ENCODE measurements at places on chromosomes 13 and 19.
A peak's percentile ranks its signal among the peaks of the same experiment; 100 is the strongest.

- DNase-seq: no peak
These were observed 2.0 kb downstream of the ZNF823 start for GRCh38 chr19:11736696-11737095.

GRCh38 chr13:27481766-27482165 is 31.4 kb upstream of the MTIF3 start:
- DNase-seq: peak; percentile 14

GRCh38 chr19:4350726-4351125 is 7.4 kb downstream of the MPND start:
- no peak for DNase-seq

GRCh38 chr13:98035373-98035772 is 81.9 kb downstream of the IPO5 start:
- DNase-seq: no peak

DNA sequence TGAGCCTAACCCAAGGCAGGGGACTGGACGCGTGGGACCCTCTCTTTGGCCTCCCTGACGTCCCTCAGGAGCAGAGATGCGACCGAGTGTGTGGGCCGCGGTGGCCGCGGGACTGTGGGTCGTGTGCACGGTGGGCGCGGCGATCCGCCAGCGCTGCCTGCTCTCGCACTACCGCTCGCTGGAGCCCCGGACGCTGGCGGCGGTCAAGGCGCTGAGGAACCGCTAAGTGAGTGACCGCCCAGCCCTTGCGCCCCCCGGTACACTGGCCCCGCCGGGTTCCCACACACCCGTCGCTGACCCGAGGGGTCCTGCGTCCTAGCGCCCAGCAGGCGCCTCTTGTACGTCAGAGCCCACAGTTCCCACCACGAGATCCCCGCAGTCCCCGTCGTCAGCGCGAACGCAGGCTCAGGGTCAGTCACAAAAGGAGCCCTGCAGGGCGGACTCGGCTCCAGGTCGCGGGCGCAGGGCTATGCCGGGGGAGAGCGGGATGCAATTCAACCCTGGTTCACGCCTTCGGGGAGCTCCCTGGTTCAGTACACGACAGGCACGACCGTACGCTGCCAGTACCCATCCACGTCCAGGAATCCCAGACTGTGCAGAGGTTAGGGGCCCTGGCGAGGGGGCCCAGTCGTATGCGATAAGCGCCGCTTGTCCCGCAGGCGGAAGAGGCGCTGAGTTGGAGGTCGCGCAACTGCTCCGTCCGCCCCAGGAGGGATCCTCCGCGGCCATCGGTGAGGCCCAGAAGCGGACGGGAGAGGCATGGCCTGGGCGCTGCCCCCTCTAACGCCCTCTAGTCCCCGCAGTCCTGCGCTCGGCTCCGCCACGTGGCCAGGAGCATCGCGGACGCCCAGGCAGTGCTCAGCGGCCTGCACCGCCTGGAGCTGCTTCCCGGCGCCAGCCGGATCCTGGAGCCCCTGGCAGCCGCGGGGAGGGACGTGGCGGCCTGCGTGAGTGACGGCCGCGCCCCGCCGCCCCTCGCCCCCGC is 3.6 kb upstream of the IFNL2 start:
- DNase-seq: no peak

- DNase-seq: no peak
These were observed 25.4 kb upstream of the ZMYM5 start for GRCh38 chr13:19888799-19889198.

DNA sequence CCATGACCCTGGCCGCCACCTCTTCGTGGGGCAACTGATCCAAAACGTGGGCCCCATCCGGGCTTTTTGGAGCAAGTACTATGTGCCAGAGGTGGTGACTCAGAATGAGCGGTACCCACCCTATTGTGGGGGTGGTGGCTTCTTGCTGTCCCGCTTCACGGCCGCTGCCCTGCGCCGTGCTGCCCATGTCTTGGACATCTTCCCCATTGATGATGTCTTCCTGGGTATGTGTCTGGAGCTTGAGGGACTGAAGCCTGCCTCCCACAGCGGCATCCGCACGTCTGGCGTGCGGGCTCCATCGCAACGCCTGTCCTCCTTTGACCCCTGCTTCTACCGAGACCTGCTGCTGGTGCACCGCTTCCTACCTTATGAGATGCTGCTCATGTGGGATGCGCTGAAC is 9.6 kb downstream of the INSL3 start:
- no peak for DNase-seq

GRCh38 chr13:88000239-88000638 is 329.1 kb downstream of the SLITRK5 start:
- no peak for DNase-seq

GRCh38 chr13:70173598-70173959 is 65.3 kb upstream of the KLHL1 start:
- no peak for DNase-seq

DNA sequence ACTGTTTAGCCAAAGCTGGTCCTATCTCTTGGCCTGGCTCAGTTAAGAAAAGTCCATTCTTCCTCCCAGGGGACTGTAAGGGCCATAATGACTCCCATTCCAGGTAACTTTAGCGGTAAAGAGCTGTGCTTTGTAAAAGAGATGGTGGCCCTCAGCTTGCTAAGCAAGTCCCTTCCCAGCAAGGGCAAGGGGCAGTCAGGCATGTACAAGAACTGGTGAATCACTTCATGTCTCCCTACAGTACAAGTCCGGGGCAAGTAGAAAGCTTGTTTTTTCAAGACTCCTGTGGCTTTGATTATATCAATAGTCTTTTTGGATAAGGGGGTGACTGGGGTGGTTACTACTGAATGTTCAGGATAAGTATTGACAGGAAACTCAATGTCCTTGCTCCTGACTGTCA is 88.9 kb downstream of the SLC25A15 start:
- no peak for DNase-seq

DNA sequence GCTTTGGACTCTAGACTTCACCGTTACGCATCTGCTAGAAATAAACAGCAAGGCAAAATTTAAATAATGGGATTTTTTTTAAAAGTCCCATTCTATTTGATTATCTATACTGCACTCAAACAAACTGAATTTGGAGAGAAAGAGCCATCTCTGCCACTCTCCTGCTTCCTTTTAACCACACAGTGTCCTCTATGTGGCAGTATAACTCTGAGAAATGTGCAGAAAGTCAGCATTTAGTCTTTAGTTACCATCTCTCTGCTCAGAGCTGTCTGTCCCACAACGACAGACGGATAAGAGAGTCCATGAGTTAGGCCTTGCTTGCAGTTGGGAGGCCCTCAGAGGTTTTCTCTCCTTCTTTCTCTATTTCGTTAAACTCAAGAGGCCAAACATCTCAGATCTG is 21.2 kb downstream of the CCNA1 start:
- no peak for DNase-seq

GRCh38 chr19:13864046-13864666 is 12.8 kb upstream of the NANOS3 start:
- no peak for DNase-seq

DNA sequence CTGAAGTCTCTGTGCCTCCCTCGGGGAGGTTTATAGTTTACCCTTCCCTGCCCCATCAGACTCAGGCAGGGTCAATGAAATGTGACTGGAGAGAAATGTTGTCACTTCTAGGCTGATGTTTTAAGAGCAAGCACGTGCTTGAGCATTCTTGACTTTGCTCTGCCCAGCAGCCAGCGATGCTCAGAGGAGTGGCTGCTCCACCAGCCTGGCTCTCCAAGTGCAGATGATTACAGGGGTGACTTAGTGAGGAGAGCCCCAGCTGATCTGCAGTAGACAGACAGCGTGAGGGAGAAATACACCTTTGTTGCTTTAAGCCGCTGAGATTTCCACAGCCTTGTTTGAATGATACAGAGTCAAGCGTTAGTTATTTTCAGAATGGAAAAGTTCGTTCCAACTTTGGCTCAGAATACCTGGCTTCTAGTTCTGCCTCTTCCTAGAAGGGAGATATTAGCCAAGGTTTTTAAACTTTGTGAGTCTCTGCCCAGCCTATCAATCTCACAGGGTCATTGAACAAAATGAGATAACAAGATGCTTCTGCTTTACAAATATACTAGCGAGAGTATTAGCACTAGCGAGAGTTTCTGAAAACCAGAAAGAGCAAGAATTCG is 143.6 kb downstream of the OXGR1 start:
- no peak for DNase-seq

DNA sequence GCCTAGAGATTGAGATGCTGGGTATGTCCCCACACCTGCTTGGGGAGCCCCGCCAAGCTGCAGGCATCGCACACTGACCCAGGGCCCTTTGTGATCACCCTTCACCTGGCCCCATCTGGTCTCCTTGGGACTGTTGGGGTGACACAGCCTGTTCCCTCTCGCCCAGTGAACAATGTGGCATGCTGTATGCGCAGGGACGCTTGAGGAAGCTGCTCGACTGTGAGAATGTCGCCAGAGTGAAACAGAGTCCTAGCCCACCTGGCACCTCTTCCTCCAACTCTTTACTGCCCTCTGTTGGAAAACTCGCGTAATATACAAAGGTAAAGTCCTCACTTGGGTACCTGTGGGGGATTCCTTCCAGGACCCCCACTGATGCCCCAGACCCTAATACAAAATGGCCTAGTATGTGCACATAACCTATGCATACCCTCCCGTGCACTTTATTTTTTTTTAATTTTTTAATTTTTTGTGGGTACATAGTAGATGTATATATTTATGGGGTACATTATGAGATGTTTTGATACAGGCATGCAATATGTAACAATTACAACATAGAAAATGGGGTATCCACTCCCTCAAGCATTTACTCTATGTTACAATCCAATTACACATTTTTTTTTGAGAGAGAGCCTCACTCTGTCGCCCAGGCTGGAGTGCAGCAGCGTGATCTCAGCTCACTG is 9.0 kb downstream of the BLOC1S3 start:
- DNase-seq: peak; percentile 18

- DNase-seq: no peak
These were observed 175.6 kb upstream of the SLITRK6 start for GRCh38 chr13:85974608-85975366.

DNA sequence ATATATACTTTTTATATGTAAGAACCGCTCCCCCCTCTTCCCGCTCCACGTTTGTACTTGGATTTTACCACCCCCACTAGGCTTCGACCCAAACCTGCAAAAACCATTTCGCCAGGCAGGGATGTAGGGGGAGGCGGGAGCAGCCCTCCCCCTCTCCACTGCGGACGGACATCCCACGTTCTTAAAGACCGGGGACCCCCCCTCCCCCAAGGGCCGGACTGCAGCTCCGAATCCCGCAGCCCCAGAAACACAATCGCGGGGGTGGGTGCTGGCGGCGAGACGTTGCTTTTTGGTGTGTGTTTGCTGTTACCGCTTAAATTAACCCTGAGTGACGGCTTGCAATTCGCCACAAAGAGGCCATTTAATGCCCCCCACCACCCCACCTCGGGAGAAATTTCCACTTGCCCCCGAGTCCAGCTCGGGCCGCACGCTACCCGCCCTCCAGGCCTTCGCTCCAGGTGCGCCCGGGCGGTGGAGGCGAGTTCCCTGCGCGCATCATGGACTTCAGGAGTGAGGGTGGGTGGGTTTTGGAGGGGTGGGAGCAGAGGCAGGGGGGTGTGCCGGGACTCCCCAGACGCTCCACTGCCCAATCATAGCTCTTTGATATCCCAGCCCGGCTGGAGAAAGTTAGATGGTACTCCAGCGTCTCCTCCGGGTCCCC is 15.8 kb downstream of the NFIX start:
- DNase-seq: no peak

GRCh38 chr13:73189362-73189761 is 130.6 kb downstream of the KLF5 start:
- DNase-seq: no peak

GRCh38 chr13:97723655-97724054 is 229.8 kb upstream of the IPO5 start:
- DNase-seq: no peak

DNA sequence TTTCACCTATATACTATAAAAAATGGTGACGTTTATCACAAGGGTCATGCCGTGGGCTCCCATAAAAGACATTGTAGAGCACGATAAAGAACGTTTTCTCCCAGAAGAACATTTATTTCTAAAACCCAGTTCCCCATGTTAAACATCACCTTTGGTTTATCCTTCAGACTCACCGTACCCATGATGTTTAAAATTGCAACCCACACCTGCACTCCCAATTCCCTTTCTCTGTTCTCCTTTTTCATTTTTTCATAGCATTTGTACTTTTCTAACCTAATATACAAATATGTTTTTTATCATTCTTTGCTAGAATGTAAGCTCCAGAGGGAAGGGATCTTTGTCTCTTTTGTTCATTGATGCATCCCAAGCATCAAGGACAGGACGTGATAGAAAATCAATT is 2.0 kb downstream of the RCBTB2 start:
- no peak for DNase-seq

- DNase-seq: no peak
These were observed 89.8 kb downstream of the KDM4B start for GRCh38 chr19:5058521-5059212.

- no peak for DNase-seq
These were observed 39.2 kb upstream of the MIR17HG start for GRCh38 chr13:91308299-91308698.

DNA sequence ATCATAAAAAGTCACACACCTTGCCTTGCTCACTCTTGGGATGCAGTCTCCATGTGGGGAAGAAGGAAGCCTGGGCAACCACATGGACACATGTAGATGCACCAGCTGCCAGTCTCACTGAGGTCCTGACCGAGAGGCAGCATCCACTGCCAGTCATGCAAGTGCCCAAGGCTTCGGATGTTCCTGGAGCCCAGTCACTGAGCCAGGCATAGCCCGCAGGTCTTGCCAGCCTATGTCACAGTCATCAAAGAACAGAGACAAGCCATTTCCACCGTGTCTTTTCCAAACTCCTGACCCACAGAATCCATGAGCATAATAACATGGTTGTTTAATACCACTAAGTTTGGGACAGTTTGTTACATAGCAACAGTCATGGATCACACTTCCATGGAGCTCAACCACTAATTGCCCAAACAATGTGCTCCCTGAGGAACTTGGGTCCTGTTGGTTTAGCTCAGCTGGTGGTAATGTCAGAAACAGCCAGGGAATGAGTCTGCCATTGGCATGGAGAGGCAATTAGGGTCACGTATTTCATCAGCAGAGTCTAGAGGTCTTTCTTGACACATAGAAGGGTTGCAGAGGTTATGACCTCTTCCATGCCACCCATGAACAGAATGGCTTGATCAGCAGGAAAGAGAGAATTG is 21.5 kb downstream of the STARD13 start:
- no peak for DNase-seq

- no peak for DNase-seq
These were observed 368.9 kb downstream of the COG6 start for GRCh38 chr13:40024204-40024966.

- peak; percentile 63 for DNase-seq
These were observed 2.4 kb upstream of the NTN5 start for GRCh38 chr19:48674921-48675824.

DNA sequence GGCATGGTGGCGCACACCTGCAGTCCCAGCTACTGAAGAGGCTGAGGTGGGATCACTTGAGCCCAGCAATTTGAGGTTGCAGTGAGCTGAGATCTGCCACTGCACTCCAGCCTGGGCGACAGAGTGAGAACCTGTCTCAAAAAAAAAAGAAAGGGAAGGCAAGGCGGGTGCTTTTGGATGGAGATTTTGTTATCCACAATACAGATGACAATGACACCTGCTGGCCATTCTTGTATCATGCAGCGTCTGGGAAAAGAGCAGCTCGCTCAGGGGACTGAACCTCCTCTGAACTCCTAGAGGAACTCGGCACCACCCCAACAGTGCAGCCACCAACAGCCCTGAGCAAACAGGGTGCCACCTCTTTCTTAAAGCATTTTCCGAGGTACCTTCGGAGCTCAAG is 22.8 kb downstream of the HAUS8 start:
- no peak for DNase-seq

GRCh38 chr19:47239610-47240296 is 8.8 kb upstream of the BBC3 start:
- no peak for DNase-seq
